ENCODE measurements at places on chromosomes 16 and 17. TPM values are rescaled to one million over a fixed set of nuclear protein-coding genes. Genes with fewer than 3 reads are reported as not detected.
A peak's percentile ranks its signal among the peaks of the same experiment; 100 is the strongest.

GRCh38 chr16:25078386-25078978 lies 33.1 kb upstream of the LCMT1 start:
- no peak overlapping the region for H3K27ac ChIP-seq
- H3K4me3 ChIP-seq, result no peak overlapping the region
- H3K4me1 ChIP-seq, result no peaks in the 10 kb centered on the region

GRCh38 chr17:27319541-27320221 lies 25.8 kb downstream of the WSB1 start:
- no peaks in the 10 kb centered on the region for H3K27me3 ChIP-seq
- peak overlapping the region; percentile 55 for H3K27ac ChIP-seq
- peaks cover 19% of the 10 kb centered on the region for H3K36me3 ChIP-seq
- DNase-seq, result peak; percentile 38
- peaks cover 43% of the 10 kb centered on the region for H3K4me1 ChIP-seq
- H3K4me3 ChIP-seq, result no peak overlapping the region

The TBX21 gene
- total RNA-seq, result not detected

GRCh38 chr16:12800817-12801216 lies 2.9 kb downstream of the CPPED1 start:
- H3K27me3 ChIP-seq, result no peaks in the 10 kb centered on the region
- H3K4me1 ChIP-seq, result peaks cover 25% of the 10 kb centered on the region
- no peak for DNase-seq
- H3K4me3 ChIP-seq, result no peak overlapping the region
- H3K27ac ChIP-seq, result no peak overlapping the region

- no peak for DNase-seq
- no peak overlapping the region for H3K27ac ChIP-seq
- no peaks in the 10 kb centered on the region for H3K36me3 ChIP-seq
Observed at GRCh38 chr16:83588070-83588469, 219.7 kb upstream of the HSBP1 start.

GRCh38 chr17:38663125-38663751 lies 11.5 kb downstream of the EPOP start:
- H3K27me3 ChIP-seq, result peaks cover 12% of the 10 kb centered on the region
- no peaks in the 10 kb centered on the region for H3K36me3 ChIP-seq
- H3K4me1 ChIP-seq, result peaks cover 1% of the 10 kb centered on the region
- H3K4me3 ChIP-seq, result no peak overlapping the region
- no peak overlapping the region for H3K27ac ChIP-seq

DNA sequence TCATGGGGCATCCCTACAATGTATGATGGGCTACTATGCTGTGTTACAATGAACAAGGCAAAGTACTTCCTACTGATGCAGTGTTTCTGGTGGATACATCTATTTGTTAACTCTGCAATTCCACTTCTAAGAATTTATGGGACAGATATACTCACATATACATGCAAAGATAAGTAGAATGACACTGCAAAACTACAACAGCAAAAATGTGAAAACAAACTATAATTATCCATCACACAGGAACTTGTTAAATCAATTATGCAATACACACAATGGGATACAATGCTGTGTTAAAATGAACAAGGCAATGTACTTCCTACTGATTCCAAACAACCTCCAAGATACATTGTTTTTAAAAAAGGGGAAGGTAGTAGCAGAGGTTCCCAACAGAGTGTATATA lies 3.2 kb downstream of the DDX52 start:
- peaks cover 10% of the 10 kb centered on the region for H3K27me3 ChIP-seq
- peaks cover 24% of the 10 kb centered on the region for H3K4me1 ChIP-seq
- H3K4me3 ChIP-seq, result no peak overlapping the region
- no peak for DNase-seq
- peaks cover 40% of the 10 kb centered on the region for H3K36me3 ChIP-seq

DNA sequence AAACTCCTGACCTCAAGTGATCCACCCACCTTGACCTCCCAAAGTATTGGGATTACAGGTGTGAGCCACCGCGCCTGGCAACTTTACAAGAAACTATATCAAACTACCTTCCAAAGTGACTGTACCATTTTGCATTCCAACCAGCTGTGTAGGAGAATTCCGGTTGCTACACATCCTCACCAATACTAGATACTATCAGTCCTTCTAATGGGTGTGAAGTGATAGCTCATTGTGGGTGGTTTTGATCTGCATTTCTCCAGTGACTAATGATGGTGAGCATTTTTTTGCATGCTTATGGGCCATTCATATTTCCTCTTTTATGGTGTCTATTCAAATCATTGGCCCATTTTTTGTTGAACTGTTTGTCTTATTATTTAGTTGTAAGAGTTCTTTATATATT lies 37.7 kb downstream of the SCNN1B start:
- DNase-seq, result no peak
- H3K27me3 ChIP-seq, result peaks cover 15% of the 10 kb centered on the region
- no peak overlapping the region for H3K4me3 ChIP-seq

- peak overlapping the region; percentile 85 for H3K27ac ChIP-seq
- H3K36me3 ChIP-seq, result no peaks in the 10 kb centered on the region
- peak overlapping the region; percentile 69 for H3K4me3 ChIP-seq
- peaks cover 5% of the 10 kb centered on the region for H3K4me1 ChIP-seq
- no peaks in the 10 kb centered on the region for H3K27me3 ChIP-seq
Observed at GRCh38 chr16:30335598-30336474, 19.3 kb downstream of the CD2BP2 start.

DNA sequence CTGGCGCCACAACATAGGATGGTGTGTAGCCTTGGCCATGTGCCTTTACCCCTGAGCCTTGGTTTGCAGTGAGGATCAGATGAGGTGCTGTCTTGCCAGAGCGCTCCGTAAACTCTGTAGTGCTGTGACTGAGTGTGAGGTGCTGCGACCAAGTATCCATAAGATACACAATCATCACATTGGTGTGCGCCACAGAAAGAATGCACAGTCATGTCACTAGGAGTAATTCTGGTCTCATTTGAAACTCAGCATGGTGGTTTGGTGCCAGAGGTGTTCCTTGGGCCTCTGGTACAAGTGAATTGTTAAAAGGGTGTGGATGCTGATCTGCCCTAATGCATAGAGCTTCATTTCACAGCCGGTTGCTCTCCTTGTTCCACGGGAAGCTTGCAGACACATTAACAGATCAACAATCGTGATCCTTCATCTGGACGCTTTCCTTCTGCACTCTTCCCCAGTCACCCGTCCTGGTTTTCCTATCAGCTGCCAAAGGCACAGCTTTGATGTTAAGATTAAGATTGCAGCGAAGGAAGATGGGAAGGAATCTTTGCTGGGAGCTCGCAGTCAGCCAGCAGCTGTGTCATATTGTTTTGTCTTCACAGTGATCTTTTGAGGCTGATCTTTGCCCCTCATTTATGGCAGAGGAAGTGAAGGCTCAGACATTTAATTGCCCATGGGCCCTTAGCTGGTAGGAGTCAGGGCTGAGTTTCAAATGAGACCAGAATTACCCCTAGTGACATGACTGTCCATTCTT lies 79.1 kb downstream of the KSR1 start:
- H3K27me3 ChIP-seq, result no peaks in the 10 kb centered on the region
- H3K27ac ChIP-seq, result peak overlapping the region; percentile 84
- H3K4me3 ChIP-seq, result no peak overlapping the region
- DNase-seq, result no peak

GRCh38 chr17:31499771-31500554 lies 108.5 kb downstream of the RAB11FIP4 start:
- peak overlapping the region; percentile 44 for H3K27ac ChIP-seq
- no peaks in the 10 kb centered on the region for H3K36me3 ChIP-seq
- DNase-seq, result no peak
- H3K27me3 ChIP-seq, result no peaks in the 10 kb centered on the region

All from mesothelial cell of epicardium (in vitro differentiated cells).